ENCODE measurements at places on chromosomes 3 and 15.

GRCh38 chr3:172074586-172074985, 35.2 kb downstream of the FNDC3B start:
- peak; percentile 50 for DNase-seq

GRCh38 chr15:88276821-88277410, 20.4 kb upstream of the NTRK3 start:
- DNase-seq: no peak

DNA sequence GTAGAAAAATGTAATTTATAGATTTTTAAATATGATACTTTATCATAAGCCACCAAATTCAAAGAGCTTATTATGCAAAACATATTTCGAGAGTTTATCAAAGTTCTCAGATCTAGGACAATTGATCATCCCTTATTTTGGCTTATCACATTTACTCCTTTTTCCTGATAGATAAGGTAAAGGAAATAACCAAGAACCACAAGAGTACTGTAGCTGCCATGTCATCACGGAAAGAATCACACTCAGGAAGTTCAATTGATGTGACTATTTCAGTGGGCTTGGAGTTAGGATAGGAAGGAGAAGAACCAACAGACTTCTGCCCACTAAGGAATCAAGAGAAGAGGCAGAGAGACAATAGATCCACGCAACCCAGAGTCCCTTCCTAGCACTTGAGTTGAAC, 142.7 kb upstream of the TMCO5A start:
- no peak for DNase-seq

DNA sequence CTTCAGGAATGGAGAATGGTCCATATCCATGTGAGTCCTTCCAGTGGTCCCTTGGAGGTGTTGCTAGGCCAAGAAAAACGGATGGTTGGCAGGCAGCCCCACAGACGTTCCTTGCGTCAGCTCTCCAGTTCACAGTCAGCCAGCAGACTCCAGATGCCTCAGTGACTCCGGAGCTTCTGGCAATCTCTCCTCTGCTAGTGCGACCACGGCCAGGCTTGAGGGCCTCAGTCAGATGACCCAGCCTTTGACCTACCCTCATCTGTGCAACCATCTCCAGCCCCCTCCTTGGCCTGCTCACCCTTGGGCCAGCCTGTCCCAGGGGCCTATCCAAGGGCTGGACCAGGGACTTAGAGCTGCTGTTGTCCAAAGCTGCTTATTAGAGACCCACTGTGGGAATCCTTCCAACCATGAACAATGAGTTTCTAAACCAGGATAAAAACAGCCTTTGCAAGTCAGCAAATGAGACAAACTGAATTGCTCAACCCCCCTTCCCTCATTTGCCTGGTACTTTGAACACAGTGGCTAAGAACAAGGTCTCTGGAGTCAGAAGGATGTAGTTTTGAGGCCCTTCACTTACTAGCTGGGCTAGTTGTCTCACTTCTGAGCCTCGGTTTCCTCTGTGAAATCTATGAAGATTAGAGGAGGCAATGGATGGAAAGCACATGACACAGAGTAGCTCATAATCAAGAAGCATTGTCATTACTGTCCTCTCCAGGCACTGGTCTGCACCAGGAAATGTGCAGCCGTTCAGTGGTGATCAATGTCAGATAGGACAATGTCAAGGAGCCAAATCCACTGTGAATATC, 44.8 kb downstream of the ANP32A start:
- DNase-seq: peak; percentile 88

DNA sequence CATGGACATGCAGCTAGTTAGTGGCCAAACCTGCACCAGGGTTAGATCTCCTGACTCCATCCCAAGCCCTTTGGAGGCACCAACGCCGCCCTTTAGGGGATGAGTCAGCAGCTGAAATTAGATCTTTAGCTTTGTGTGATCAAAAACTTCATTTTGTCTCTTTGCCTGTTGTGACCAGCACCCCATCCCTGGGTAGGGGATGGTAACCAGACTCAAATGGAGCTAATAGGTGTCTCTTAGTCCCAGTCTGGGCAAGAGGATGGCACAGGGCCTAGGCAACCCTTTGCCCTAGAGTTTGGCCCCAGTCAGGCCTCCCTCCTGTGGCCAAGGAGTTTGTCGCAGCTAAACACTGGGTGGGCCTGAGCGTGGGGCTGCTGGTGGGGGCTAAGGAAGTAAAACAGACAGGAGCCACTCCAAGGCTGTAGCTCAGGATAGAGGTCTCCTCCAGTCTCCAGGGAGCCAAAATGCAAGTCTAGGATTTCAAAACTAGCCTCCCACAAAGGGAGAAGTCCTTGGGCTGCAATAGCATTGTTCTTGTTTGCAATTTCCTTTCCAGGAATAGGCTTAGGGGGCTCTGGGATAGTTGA, 105.1 kb downstream of the CPN2 start:
- no peak for DNase-seq

DNA sequence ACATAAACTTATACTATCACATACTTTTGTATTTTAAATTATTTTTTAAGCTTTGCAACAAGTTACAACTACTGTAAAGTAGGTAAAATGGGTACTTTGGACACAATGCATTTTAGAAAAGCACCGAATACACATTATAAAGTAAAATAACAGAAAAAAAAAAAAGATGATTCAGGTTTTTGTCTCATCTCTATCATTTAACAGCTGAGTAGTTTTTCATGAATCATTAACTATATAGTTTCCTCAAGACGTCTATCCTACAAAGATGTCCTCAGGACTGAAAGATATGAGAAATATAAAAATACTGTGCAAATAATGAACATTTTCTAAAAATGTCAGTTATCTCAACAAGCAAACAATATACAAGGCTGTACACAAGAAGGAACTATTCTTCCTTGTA, 46.9 kb downstream of the ANKRD28 start:
- DNase-seq: no peak

- no peak for DNase-seq
These were observed 26.8 kb upstream of the CHRNA7 start for GRCh38 chr15:32003558-32003957.

DNA sequence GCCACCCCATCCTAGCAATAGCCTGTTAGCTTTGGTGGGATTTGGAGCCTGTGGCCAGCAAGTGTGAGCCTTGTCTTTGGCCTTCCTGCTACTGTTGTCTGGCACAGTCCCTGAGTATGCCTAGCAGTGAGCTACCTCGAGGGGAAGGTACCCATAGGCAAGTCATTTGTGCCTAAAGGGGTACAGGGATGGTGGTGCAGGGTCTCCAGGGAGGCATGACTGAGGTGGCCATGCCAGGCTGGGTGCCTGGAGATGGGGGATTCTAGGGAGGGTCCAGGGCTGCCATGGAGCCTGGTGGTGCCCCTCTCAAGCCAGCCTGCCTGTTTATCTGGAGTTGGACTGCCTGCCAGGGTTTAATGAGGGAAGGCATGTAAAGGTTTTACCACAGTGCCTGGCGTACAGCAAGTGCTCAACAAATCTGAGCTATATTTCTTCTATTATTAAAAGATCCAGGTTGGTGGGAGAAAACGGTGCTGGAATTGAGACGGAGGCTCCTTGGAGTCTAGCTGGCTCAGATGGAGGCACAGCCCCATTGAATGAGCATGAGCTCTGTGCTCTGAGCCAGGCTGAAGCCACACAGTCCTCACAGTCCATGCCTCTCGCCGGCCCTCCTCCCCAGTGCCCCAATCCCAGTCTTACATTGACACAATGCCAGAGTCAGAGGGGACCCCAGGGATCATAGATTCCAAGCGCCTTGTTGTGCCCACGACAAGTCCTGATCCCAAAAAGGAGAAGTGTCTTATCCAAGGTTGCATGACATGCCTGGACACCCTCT, 76.2 kb downstream of the CORO2B start:
- DNase-seq: no peak

- DNase-seq: peak; percentile 84
These were observed 408.9 kb upstream of the THBS1 start for GRCh38 chr15:39171944-39172368.

- DNase-seq: no peak
These were observed 222.5 kb downstream of the NR2F2 start for GRCh38 chr15:96553006-96553405.

GRCh38 chr3:170207717-170208116, 14.5 kb upstream of the PRKCI start:
- no peak for DNase-seq

- DNase-seq: no peak
These were observed 99.6 kb downstream of the SLC25A26 start for GRCh38 chr3:66320390-66320789.

DNA sequence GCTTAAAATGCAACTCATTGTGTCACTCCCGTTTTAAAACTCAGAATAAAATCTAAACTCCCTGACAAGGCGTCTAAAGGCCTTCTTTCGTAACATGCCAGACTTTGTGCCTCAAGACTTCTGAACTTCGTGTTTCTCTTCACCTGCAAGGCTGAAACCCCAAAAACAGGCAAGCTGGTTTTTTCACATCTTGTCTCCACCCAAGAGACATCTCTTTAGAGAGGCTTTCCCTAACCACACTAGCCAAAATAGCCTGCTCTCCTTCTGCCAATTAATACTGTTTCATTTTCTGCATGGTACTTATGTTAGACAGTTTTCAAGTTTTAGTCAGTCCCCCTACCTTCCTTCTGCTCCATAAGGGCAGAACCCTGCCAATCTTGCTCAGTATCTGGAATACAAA, 41.6 kb downstream of the RAF1 start:
- no peak for DNase-seq

- DNase-seq: no peak
These were observed 33.7 kb downstream of the SLC2A2 start for GRCh38 chr3:170992854-170993253.

DNA sequence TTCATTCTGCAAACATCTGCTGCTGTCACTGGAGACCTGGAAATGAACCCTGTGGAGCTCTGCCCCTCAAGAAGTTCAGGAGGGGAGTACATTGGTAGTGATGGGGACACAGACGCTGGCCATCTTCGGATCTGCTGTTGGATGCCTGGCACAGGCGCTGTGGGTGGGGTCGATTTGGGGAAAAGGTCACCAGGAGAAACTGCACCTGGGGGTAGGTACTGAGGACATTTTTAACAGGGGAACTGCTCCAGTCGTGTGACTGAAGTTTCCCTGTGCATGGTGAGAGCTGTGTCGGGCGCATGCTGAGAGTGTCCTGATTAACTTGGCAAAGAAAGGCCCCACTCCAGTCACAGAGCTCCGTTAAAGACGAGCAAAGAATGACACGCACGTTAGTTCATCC, 3.4 kb downstream of the UROC1 start:
- DNase-seq: no peak

GRCh38 chr3:36484386-36484785, 104.1 kb downstream of the STAC start:
- no peak for DNase-seq

GRCh38 chr3:116005404-116005803, 382.1 kb downstream of the GAP43 start:
- peak; percentile 52 for DNase-seq

- no peak for DNase-seq
These were observed 15.1 kb downstream of the HERC1 start for GRCh38 chr15:63818629-63819028.

GRCh38 chr3:110754212-110754916, 317.3 kb upstream of the NECTIN3 start:
- DNase-seq: no peak

DNA sequence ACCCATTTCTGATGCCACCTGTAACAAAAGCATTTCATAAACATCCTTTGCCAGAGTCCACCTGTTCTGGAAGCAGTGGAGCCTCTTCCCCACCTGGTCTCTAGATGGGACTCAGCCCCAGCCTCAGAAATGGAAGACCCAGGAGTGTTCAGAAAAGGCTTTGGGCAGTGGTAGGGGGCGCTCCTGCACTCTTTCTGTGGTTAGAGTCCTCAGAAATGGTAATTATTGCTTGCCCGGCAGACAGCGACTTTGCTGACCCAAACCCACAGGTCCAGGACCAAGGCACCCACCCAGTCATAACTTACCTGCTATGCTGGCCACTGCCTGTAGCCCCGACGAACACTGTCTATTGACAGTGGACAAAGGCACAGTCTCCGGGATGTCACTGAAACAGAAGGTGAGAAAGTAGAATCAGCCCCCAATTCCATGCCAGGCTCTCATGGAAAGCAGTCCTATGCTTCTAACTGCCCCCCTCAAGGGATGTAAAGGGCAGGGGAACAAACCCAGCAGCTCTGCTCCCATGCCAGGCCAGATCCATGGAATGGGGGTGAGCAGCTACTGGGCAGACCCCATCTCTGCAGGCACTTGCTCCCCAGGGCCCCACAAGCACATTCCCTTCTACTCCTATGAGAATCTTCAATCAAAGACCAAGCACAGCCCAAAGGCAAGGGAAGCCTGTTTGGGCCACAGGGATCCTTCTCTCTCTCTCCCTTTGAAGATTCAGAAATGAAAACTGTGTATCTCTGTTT, 5.1 kb downstream of the ACAA1 start:
- no peak for DNase-seq
